CD4-positive, alpha-beta T cell treated with Interleukin-2 at 100 ng/mL for 4 hours (primary cell): ENCODE measurements at places on chromosomes 12 and 14.
A peak's percentile ranks its signal among the peaks of the same experiment; 100 is the strongest.

GRCh38 chr12:16499611-16500010 is 106.4 kb downstream of the LMO3 start:
- no peak for DNase-seq

DNA sequence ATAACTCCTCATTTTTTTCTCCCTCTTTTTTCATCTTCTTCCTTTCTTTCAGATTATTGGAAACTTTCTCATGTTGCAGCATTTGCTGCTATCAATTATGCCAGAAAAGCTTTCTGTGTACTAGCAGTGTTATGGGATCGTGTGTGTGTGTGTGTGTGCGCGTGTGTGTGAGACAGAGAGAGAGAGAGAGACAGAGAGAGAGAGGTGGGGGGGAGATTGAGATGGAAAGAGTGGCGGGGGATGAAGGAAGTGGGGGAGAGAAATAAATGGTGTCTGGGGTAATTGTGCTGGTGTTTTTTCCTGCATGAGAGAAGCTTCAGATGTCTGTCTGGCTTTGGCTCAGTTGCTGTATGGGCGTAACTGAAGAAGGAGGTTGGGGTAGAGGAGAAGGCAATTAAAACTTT is 268.9 kb downstream of the RAD51B start:
- DNase-seq, result no peak

GRCh38 chr12:47087088-47087688 is 7.4 kb upstream of the AMIGO2 start:
- no peak for DNase-seq

DNA sequence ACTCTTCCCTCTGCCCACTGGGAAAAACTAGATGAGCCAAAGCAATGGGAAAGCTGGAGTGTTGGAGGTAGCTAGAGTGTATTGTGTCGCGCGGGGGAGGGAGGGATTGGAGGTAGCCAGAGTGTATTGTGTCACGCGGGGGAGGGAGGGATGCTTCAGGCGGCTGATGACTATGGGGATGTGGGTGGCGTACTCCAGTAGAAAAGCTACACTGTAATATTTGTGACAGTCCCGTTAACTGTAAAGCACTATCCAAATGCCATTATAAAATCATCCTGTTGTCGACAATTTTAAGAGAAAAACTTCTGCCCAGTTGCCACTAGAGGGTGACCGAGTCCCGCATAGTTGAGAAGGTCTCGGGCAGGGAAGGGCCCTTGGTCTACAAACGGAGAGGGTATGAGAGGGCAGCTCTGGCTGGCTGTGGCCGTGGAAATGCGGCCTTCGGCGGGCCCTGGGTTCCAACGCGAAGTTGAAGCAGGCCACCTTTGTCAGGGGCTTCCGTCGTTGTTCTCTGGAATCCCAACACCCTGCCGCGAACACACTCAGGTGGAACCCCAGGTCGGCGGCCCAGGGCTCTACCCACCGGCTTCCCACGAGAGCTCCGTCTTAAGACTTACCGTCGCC is 15.1 kb upstream of the PLEK2 start:
- peak; percentile 78 for DNase-seq

GRCh38 chr12:62684570-62685295 is 218.1 kb downstream of the MON2 start:
- no peak for DNase-seq

DNA sequence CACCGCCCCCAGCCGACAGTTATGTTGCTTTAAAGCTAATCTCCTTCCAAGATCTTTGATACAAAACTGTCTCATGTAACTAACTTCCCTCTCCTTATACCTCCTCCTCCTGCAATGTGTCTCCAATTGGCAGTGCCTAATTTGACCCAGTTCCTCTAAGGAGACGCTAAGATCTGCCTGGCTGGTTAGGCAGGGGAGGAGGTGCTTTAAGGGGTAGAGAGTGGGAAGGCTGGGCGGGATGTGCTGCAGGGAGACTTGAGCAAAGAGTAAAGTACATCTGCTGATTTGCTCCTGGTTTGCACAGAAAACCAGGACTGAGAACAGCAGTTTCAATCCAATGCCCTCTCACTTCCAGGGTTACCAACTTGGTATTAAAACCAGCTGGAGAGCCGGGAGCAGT is 7.4 kb upstream of the IKZF4 start:
- no peak for DNase-seq

DNA sequence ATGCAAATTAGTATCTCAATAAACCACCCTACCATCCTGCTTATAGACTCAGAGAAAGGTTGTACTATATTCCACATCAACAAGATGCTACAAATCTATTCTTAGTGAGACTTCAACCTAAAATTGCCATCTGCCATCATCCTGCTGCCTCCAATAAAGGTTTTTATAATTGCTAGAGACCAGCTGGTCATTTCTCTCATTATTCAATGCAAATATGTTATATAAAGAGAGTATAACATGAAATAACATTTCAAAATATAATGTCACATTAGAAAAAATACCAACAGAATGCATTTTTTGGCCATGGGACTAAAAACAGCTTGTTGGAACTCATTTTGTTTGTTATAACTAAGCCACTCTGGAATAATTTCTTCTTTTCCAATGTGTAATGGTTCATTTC is 247.3 kb downstream of the LRIG3 start:
- no peak for DNase-seq

GRCh38 chr12:5996459-5996858 is 51.4 kb upstream of the ANO2 start:
- DNase-seq, result no peak

DNA sequence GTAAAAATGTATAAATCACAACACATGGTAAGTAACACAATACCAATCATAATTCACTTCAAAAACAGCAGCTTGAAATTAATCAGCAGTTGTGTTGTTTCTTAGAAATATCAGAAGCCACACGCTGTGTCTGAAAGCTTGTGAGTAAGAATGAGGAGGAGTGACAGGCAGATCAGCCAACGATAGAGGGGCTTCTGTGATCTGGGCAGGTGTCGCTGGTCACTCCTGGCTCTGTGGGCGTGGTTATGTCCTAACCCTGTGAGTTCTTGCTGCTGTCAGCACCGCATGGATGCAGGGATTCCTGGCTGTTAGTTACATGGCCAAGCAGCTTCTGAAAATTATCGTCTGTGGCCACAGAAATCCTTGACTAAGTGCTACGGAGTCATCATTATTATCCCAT is 123.4 kb downstream of the SLC25A47 start:
- DNase-seq, result no peak

GRCh38 chr12:109244073-109244472 is 65.0 kb downstream of the FOXN4 start:
- no peak for DNase-seq

GRCh38 chr14:42140831-42141279 is 534.2 kb downstream of the LRFN5 start:
- no peak for DNase-seq

DNA sequence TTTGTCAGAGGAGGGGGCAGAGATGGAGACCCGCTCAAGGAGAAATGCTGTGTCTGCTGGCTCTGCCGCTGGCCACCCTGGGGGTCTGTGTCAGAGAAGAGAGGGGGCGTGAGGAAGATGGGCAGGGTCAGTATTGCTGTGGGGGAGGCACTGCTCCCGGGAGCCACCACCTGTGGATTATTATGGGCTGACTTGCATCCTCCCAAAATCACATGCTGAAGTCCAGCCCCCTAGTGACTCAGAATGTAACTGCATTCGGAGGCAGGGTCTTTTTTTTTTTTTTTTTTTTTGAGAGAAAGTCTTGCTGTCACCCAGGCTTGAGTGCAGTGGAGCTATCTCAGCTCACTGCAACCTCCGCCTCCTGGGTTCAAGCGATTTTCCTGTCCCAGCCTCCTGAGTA is 12.3 kb downstream of the ABCD4 start:
- peak; percentile 13 for DNase-seq

- DNase-seq, result no peak
Measured at GRCh38 chr12:92164712-92165111, 19.1 kb upstream of the BTG1 start.

DNA sequence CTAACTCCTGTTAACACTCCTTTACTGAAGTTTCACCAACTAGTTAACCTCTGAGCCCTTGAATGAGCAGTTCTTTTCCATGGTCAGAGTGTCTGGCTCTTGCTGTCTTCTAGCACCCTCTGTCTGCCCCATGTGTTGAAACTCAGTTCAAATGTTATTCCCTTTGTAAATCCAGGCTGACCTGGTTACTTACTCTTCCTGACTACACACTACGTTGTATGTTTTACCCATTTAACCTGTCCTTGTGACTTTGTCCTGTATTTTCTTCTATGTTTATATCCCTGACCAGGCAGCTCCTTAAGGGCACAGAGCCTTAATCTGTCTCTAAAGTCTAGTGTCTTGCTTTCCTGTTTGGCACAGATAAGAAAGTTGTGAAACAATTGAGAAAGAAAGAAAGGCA is 389.0 kb upstream of the RPL10L start:
- DNase-seq, result no peak

- no peak for DNase-seq
Measured at GRCh38 chr12:4705824-4706223, 14.4 kb upstream of the GALNT8 start.

GRCh38 chr12:13465635-13466034 is 269.1 kb downstream of the EMP1 start:
- DNase-seq, result no peak

- no peak for DNase-seq
Measured at GRCh38 chr12:1629338-1630132, 504 bp downstream of the WNT5B start.
